GM12892 (cell line): ENCODE measurements at places on chromosomes 5 and 9.

- peak; percentile 2 for DNase-seq
Observed at GRCh38 chr5:90709323-90710155, 150.9 kb downstream of the ADGRV1 start.

DNA sequence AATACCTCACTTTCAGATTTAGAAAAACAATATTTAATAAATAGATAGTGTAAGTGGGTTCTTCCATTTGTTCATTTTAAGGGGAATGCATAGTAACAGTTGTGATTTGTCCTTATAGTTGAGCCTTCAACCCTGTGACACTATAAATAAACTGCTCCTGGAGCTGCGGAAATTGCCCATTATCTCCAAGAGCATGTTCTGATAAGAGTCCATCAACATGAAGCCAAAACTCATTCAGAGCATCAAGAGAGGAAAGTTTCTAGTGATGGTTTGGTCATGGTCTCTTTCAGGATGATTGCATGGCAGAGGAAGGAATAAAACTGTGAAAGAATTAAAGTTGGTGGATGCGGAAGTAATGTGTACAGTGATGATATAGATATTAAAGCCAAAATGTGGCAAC, 772.1 kb upstream of the DMAC1 start:
- no peak for DNase-seq

DNA sequence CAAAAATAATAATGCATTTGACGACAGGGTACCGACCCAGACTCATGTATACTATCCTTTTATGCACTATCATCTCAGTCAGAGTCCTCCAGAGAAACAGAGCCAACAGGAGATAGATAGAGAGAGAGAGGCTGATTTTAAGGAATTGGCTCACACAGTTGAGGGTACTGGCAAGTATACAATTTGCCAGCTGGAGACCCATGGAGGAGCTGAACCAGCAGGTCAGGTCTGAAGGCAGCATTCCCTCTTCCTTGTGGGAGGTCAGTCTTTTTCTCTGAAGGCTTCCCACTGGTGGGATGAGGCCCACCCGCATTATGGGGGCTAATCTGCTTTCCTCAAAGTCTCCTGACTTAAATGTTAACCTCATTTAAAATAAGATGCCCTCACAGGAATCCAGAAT, 17.3 kb upstream of the MED10 start:
- DNase-seq: no peak

GRCh38 chr9:137348769-137349470, 46.8 kb upstream of the NRARP start:
- no peak for DNase-seq

DNA sequence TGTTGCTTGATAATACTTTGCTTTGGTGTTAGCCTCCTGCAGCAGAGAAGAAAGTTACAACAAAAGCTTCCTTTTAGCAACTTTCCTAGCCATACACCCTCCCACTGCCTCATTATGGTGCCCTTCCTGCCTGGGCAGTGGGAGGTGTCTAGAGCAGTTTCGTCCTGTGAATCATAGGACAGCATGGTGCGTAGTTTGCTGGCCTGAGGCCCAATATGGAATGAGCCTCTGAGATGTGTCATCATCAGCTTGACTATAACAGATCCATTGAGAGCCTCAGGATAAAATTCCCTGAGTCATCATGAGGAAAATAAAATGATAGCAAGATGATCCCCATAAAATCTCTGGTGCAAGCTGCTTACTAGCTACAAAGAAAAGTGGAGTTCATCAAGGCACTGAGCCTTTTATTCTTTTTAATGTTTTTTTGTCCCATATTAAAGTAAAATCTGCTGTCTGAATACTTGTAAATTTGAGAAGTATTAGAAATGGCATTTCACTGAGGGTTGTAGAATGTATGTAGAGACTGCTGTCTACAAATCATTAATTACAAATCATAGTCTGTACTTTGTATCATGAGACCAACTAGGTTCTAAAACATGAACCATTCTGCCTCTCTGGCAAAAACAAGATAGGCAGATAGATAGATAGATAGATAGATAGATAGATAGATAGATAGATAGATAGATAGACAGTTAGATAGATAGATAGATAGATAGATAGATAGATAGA, 303.0 kb upstream of the PDE4D start:
- no peak for DNase-seq

DNA sequence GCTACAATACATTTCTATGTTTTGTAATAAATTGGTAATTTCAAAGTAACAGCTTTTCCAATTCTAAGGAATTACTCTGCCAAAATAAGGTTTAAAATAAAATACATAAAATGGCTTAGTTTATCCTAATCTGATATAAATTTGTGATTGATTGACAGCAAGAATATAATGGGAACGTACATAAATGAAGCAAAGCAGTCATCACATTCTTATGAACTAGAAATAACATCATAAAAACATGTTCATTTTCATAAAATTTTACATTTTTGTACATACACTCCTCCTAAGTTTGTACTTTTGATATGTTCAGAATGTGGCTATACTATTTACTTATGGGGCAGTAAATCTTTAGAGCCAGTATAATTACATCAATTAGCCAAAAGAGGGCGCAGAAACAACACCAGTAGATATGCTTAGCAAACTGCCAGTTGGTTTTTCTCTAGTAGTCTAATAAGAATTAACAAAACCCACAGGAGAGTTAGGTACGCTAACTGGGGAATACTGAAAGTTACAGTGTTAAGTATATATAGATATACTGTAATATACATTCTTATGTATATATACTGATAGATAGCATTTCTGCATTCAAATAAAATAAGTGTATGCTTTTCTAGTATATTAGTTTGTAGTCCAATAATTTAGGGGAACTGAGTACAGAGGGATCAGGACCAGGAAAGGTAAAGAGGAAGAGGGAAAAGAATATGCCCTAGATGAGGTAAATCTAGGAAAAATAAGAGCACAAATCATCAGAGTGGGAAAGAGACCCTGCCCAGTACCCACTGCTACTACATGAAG, 76.8 kb downstream of the ZDHHC21 start:
- DNase-seq: no peak

- no peak for DNase-seq
Observed at GRCh38 chr9:101376111-101376848, 8.5 kb downstream of the BAAT start.

GRCh38 chr5:68749631-68750030, 344.2 kb upstream of the SLC30A5 start:
- DNase-seq: no peak

DNA sequence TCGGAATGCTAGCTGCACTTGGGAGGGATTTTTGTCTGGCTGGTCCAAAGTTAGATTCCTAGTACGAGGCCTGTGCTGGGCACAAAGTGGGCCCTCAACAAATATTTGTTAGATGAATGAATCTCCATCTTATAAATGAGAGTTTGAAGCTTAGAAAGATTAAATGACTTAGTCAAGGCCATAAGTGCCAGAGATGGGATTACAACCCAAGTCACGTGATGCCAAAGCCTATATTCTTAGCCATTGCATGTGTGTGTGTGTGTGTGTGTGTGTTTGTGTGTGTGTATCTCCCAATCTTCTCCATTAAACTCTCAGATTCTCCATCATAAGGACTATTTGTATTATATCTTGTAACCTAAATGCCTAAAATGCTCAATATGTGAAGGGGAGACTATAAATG, 130.8 kb upstream of the MAP1B start:
- no peak for DNase-seq

DNA sequence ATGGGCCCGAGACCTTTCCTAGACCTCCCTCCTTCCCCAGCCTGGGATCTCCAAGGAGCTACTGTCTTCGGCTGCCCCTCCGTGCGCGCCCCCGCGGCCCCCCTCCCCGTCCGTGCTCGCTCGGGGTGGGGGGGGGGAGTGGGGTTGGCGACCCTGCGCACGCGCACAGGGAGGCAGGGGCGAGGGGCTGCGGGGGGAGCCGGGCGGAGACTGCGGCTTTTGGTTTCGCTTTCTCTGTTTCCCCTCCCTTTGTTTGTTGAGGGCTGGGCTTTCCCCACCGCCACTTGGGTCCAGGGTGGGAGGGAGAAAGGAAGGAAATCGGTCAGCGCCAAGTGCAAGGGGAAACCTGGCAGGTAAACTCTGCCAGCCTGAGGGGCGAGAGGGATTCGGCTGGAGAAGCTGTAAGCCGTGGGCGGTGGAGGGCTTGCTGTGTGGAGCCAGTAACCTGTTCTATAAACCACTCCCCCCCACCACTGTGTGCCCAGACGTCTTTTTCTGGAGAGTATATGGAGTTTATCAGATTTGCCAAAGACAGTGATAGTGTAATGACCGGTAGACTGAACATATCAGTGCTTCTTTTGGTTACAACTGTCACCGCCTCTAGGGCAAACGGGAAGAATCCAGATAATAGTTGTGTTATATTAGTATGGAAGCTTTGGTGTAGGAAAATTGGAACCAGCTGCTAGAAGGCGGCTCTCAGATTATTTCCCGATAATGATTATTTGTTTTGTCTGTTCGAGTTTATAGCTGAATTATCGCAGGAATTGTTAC, 684 bp downstream of the DNAJA1 start:
- peak; percentile 49 for DNase-seq

GRCh38 chr5:60943624-60944023, 1.2 kb downstream of the ERCC8 start:
- no peak for DNase-seq

DNA sequence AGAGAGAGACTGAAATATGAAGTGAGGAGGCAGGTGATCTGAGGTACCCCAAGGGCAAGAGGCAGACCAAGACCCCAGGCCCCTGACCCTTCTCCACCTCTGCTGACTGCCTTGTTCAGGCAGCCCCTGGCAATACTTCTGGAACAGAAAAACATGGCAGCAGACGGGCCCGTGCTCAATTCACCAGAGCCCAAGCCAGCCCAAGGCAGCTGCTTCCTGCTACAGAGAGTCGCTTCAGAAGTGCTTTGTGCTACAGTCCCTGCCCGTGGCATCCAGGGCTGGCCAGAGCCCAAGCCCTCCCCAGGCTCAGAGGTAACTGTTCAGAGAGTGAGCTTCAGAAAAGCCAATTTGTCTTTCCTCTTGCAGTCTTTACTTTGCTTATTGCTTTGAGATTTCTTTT, 151.4 kb upstream of the FSTL4 start:
- no peak for DNase-seq

DNA sequence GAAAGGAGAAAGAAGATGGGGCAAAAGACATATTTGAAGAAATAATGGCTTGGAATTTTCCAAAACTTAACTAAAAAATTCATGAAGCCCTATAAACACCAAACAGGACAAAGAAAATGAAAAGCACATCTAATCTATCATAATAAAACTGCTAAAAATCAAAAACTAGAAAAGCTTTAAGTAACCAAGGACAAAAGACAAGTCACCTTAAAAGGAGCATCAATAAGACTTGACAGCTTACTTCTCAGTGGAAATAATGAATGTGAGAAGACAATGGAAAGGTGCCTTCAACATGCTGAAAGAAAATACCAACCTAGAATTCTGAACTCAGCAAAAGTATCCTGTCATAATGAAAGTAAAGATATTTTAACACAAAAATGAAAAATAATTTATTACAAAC, 27.0 kb downstream of the GTF3C4 start:
- no peak for DNase-seq

GRCh38 chr9:99266255-99267023, 44.4 kb downstream of the SEC61B start:
- DNase-seq: no peak

GRCh38 chr5:105956456-105957196, 1714.1 kb downstream of the EFNA5 start:
- DNase-seq: no peak

DNA sequence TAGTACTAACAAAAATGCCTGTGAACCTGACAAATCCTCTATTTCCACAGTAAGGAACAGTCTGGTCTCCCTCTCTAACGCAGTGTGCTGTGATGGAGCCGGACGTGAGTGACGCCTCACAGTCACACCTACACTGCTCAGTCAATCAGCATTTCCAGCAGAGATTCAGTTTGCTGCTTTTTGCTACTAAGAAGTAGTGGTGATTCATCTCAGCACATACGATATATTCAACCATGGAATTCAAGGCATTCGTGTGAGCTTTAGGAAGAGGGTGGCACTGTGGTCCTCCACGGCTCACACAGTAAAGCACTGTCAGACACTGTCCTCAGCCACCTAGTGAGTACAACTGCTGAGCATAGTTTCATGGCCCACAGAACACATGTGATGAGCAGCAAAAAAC, 70.9 kb downstream of the SETX start:
- DNase-seq: no peak

GRCh38 chr5:11711932-11712331, 192.3 kb downstream of the CTNND2 start:
- DNase-seq: no peak

- no peak for DNase-seq
Observed at GRCh38 chr5:77781076-77781475, 4.9 kb upstream of the TBCA start.

- DNase-seq: no peak
Observed at GRCh38 chr9:98249771-98250170, 5.7 kb downstream of the TBC1D2 start.

DNA sequence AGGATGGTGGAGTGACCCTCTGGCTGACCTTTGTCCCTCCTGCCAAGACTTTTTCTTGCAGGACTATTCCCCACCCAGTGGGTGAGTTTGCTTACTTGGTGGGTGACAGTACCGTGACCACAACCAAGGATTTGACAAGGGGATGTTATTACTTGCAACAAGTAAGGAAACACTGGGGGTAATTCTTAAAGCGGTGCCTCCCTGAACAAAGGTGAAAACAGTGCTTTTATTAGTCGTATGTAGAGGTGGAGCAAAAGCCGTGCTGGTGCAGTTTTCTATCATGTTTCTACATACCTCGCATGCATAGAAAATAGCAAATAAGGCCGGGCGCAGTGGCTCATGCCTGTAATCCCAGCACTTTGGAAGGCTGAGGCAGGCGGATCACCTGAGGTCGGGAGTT, 41.0 kb upstream of the KDM4C start:
- no peak for DNase-seq

DNA sequence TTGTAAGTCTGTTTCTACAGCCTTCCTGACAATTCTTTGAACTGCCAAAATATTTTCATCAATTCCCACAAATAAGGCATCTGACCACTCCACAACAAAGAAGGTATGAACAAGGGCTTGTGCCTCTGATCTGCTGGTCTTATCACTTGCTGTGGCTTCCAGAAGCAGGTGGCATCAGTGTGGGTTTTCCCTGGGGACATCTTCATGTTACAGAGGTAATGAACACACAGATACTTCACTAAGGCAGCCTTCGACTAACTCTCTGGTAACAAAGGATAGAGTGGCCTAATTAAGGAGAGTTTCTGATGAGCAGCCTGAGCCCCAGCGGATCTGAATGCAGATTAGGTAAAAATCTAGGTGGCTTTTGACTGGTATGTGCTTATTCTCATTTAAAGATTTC, 15.2 kb upstream of the ERAP2 start:
- DNase-seq: no peak

- no peak for DNase-seq
Observed at GRCh38 chr9:1429297-1429696, 379.1 kb downstream of the DMRT2 start.

- DNase-seq: no peak
Observed at GRCh38 chr5:124706729-124707361, 39.6 kb downstream of the ZNF608 start.
